Stimulated activated CD4-positive, alpha-beta T cell treated with anti-CD3 and anti-CD28 coated beads, Interleukin-4, amount 100 ng/mL, for 1 hour (primary cell): ENCODE measurements at places on chromosomes 2 and 18.

GRCh38 chr2:27903018-27903417 is 12.5 kb downstream of the BABAM2 start:
- no peak for DNase-seq

DNA sequence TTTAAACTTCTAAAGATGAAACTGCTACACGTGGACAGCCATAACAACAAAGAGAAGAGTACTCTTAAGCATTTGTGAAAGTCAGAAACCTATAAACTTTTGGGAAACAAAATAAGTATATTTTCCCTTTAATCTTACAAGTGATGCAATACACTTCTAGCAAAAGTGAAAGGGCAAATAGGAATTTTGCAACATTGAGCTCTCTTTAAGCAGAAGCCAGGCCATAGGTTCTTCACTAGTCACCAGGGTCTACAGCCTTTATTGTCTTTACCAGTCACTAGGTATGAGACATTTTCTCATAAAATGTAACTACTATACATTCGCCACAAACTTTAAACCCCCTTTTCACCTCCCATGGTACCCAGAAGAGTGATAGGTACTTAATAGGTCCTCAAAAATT is 37.5 kb downstream of the SCN1A start:
- DNase-seq, result no peak

GRCh38 chr2:72014831-72015230 is 132.8 kb downstream of the CYP26B1 start:
- DNase-seq, result no peak

GRCh38 chr2:220506466-220506865 is 879.0 kb downstream of the SLC4A3 start:
- DNase-seq, result no peak

DNA sequence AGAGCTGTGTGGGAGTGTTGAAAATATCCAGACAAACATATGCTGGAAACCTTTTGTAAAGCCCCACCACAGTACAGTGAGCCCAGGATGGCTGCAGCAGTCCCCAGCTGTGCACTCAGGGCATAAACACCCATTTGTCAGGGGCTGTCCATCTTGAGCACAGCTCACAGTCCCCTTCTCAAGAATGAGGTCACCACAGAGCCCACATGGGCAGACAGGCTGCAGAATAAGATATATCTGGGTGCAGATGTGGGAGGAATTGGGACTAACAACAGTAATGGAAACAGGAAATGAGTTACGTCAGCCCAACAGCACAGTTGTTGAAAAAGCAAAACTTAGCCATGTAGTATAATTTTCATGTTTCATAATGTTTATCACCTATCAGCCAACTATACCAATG is 219.6 kb downstream of the ETAA1 start:
- DNase-seq, result no peak

- no peak for DNase-seq
Observed at GRCh38 chr2:72142570-72143440, 4.9 kb downstream of the CYP26B1 start.
